ENCODE measurements at places on chromosomes 1 and 21.

- peak; percentile 62 for DNase-seq
Measured at GRCh38 chr1:187689129-187689528, 860.4 kb downstream of the PLA2G4A start.

DNA sequence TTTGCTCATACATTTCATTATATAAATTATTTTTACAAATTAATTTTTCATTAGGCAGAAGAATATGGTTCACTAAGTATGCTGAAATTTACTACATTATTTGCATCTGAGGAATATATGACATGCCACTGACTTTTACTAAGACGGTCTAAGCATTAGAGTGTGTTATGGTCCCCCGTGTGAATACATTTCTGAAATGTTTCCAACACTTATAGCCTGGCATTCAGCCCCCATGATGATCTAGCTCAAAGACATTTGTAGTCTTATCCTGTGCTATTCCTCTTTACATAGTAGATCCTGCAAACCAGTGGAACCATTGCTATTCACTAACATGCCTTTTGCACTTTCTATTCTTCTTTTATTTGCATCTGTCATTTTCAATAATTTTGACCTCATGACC is 1878.0 kb downstream of the MRPL39 start:
- DNase-seq = no peak

DNA sequence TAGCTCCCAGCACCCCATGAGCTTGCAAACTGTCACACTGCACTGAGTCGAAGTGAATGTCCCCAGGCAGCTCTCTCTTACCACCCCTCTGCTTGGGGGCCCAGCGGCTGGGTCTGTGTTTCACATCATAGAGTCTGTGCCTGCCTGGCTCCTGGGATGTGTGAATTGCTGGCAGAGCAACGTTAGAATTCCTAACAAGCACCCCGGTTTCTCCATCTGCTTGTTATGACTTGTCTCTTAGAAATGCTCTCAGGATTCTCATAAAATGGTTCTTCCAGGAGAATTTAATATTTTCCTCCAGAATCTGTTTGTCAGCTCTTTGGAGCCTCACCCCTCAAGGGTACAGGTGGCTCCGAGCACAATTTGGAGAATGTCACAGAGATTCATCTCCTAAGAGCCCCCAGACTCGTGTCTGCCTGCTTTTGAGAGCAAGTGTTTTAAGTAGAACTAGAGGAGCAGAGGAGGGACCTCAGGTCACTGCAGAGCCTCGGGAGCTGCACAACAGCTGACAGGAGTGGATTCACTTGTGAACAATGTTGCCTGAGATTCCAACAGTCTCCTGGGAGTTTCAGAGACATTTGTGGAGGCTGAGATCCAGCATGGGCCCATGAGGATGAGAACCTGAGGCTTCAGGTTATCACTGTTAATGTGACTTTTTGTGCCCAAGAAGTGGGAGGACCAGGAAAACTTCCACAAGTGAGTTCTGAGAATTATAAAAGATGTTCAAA is 131.5 kb downstream of the KCNJ6 start:
- no peak for DNase-seq

GRCh38 chr1:28115267-28115666 is 26.9 kb upstream of the EYA3 start:
- DNase-seq = peak; percentile 49

- DNase-seq = no peak
Measured at GRCh38 chr21:40269239-40269638, 402.0 kb downstream of the PCP4 start.

- DNase-seq = no peak
Measured at GRCh38 chr1:58524353-58524945, 22.1 kb downstream of the OMA1 start.

DNA sequence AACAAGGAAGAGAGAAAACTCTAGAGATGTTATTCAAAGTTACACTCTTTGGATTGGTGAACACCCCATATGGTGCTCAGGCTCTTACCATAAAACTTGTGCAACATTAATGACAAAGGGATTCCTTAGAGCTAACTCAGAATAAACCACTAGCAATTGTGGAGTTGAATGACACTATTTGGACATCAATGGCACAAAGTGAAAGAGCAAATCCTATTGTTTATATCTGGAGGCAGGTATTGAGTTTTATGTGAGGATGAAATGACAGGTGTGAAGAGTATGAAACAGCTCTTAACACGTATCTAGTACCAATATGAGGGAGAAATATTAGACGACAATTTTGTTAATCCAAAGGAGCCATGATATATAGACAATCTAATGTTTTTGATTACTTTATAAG is 584.9 kb upstream of the PBX1 start:
- no peak for DNase-seq

GRCh38 chr1:165173409-165173808 is 183.1 kb downstream of the LMX1A start:
- DNase-seq = peak; percentile 77

DNA sequence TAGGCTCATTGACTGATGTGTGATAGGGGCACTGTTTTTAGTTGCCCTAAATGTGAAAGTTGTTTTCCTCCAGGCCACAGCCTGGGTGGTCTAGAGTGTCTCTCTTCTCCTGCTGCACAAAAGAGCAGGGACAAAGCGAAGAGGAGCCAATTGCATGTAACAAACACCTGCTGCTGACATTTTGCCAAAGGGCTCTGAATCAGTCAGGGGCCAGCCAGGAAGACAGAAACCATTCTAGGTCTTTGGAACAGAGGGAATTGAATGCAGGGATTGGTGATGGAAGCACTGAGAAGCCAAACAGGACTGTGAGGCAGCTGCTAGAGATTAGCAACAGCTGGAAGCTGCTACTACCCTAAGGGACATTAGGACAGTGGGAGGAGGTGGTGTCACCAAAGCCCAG is 185.3 kb upstream of the POU3F1 start:
- no peak for DNase-seq

DNA sequence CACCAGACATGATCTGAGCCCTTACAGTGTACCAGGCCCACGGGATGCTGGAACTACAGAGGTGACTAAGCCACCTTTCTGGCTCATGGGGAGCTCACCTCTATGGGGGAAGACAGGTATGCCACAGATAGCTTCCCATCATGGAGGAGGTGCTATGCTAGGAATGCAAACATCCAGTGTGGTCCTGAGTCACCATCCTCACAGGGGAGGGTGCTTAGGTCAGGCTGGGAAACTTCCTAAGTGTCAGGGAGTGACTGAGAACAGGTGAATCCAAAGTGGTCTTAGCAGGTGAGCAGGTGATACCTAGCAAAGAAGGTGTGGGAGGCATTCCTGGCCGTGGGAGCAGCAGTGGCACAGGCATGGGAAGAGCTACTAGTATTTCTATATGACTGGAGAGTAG is 8.6 kb upstream of the RASSF5 start:
- peak; percentile 90 for DNase-seq

DNA sequence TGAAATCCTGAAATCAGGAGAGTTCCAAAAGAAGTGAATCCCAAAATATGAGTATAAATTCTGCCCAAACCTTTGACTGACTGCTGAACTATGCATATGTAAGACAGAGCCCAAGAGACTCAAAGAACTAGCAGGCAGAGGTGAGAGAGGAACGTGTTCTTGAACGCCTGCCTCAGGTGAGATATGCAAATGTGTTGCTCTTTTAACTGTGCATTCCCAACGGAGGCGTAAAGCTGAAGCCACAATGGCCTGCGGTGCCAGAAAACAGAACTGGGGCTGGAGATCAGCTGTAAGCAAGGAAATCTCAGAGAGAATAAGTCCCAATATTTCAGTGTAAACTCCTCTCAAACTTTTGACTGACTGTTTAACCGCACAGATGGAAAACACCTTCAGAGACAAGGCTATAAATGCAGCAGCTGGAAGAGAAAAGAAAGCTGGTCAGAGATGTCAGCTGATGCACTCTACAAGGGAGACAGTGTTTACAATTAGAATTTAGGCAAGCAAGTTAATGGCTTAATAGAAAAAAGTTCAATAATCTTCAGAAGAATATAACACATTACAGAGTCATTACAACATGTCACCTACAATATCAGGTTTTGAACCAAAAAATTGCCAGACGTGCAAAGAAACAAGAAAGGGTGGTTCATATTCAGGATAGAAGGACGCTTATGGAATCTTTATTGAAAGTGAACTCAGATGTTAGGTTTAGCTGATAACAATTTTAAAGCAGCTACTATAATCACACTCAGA is 43.0 kb upstream of the TRIM67 start:
- no peak for DNase-seq

DNA sequence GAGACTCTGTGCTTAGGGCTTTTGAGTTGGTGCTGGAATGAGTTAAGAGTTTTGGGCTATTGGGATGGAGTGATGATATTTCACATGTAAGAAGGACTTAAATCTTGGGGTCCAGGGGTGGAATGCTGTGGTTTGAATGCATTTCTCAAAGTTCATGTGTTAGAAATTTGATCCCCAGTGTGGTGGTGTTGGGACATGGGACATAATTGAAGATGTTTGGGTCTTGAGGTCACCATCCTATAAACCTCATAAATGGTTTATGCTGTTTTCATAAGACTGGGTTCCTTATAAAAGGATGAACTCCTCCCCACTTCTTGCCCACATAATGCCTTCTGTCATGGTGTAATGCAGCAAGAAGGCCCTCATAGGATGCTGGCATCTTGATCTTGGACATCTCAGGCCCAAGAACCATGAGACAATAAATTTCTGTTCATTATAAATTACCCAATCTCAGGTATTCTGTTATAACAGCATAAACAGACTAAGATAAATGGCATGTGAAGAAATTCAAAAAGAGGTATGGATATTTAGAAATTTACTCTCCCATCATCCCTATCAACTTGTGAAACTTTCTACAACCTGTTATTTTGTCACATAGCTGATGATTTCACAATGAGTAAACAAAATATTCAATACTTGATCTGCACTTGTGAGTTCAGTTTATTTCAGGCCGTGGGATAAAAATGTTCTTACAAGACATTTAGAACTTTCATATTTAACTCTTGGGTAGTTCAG is 48.0 kb upstream of the NEK7 start:
- DNase-seq = no peak

DNA sequence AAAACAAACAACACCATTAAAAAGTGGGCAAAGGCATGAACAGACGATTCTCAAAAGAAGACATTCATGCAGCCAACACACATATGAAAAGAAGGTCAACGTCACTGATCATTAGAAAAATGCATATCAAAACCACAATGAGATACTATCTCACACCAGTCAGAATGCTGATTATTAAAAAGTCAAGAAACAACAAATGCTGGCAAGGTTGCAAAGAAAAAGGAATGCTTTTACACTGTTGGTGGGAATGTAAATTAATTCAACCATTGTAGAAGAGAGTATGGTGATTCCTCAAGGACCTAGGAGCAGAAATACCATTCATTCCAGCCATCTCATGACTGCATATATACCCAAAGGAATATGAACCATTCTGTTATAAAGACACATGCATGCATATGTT is 419.6 kb downstream of the NEGR1 start:
- DNase-seq = no peak

Measured in bronchial epithelial cell (primary cell).